ENCODE measurements at places on chromosomes 3 and 15.

DNA sequence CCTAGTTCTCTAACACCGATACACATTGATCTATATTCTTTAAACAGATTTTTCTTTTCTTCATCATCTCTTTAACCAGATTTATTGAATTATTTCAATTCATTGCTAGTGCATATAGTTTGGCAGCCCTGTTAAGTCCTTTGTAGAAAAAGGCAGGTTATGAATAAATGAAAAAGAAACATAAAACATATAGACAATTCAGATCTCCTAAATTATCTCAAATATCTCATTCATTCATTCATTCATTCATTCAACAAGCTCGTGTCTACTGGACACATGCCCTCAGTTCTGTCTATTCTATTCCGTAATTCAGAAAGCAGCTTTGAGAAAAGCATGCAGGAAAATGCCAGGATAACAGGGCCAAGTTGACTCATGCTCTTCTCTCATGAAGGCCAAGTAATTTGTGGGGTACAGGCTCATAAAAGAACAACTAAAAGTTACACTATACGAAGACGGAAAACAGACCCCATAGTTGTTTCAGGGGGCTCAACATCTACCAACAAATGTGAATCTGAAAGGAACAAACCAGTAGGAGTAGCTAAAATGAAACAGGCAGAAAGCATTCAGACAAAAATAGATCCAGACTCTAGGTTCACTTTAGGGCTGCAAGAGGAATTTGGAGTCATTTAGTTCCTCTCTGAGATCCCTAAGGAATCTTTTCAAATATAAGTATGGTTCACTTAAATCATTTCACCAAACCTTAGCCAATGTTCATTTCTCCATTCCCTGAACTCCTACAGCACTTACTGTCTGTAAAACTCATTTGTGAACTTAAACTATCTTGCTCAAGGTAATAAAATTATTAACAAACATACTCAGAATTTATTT lies 7.5 kb downstream of the ZNF148 start:
- DNase-seq: no peak

GRCh38 chr3:196140224-196140623 lies 58.3 kb upstream of the TFRC start:
- no peak for DNase-seq

- DNase-seq: no peak
Observed at GRCh38 chr3:13016083-13016720, 57.0 kb downstream of the IQSEC1 start.

- no peak for DNase-seq
Observed at GRCh38 chr15:75104804-75105557, 81.6 kb downstream of the PPCDC start.

GRCh38 chr3:56822501-56822900 lies 20.8 kb upstream of the ARHGEF3 start:
- DNase-seq: no peak

DNA sequence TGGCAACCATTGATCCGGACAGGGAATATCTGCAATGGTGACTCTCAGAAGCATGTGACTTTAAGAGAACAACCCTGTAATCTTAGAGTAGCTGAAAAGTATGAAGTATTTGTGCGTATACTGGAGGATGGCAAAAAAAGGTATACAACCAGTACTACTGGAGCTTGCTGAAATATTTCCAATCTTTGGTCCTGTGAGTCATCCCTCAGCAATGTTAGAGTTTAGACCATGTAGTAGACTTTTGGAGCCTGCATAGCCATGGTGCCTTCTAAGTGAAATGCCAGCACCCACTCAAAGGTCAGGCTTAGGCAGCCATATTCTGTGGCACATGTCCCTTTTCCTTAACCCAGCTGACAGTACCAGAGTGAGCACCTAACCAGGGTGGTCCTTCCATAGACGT lies 429.4 kb downstream of the NTRK3 start:
- DNase-seq: no peak

DNA sequence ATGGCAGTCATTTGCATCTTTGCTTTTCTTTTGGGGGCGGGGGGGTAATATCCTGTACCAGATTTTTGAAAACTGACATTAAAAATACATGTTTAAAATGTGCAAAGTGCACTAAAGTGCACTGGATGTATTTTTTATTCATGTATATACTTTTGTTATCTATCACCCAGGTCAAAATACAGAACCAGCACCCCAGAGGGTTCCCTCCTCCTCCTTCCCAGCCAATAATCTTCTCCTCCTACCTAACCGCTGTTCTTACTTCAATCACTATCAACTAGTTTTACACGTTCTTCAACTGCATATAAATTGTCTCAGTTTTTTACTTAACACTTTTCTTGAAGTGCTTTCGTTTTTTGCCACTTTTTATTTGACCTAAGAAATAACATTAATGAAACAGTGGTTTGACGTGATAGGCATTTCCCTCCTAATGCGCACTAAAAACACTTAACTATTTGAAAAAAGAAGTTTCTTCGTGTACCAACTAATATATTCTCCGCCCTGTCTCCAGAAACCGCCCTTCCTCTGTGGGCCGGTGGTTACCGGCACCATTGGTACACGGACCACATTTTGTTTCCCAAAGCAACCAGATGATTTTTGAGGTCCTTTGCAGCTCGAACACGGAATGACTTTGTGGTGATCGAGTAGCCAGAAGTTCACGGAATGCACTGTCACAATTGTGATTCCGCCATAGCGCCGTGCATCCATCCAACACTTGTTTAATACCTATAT lies 836 bp upstream of the AKAP13 start:
- no peak for DNase-seq

- no peak for DNase-seq
Observed at GRCh38 chr15:92657486-92657885, 1.9 kb upstream of the FAM174B start.

DNA sequence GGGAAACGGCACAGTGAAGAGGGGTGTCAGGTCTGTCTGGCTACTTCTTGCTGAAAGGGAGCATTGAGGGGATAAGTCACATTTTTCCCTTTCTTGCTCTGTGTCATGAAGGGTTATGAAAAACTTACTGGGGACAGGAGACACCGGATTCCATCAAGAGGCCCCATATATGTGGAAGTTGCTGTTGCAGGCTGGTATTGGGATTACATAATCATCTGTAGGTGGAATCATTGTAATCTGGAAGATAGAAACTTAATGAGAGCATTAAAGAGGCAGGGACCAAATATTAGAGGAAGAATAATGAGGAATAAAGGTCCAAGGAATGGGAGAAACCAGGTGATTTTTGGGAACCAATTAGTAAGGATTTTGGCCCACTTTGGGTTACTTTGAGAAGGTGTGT lies 4.2 kb upstream of the TCAIM start:
- no peak for DNase-seq

DNA sequence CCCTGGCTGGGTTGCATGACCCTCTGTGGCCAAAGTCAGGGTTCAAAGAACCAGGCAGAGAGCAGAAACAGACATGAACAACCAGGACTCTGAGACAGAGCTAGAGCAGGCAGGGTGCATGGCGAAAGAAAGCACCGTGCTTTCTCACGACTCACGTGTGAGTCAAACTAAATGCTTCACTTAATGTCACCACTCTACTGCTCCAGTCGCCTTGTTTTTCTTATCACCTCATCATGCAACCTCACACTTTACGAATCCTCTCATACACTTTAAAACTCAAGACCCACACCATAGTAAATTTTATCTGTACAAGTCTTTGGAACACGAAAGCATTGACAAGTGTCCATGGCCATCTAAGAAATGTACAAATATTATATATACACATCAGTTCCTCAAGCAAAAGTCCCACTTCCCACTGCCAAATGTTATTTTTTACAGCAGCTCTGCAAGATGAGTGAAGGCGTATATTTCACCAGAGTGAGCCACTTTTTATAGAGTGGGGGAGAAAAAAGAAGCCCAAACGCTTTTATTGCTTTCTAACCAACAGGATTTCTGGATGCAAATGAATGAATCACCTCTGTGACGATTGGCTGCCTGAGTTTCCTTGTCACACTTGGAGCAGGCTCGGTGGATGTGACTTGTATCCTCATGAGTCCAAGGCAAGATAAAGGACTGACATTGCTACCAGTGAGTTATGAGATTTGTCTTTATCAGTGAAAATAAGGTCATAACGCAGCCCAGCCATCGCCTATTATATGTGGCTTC lies 16.0 kb upstream of the MEGF11 start:
- no peak for DNase-seq

DNA sequence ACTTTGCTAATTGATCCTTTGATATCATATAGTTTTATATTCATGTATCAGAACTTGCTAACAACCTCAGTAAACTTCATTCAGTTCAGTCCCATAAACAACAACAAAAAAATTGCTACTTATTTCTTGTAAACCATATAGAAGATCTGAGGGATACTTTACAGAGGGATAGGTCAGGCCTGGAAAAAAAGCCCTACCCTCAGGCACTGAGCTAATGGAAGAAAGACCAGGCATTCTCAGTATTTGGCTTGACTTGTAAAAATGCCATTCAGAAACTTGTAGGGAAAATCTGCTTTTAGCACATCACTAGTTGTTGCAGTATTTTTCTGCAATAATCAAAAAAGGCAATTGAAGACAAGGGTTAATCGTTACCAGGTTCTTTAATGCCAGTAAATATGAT lies 33.1 kb downstream of the ARMC8 start:
- no peak for DNase-seq

DNA sequence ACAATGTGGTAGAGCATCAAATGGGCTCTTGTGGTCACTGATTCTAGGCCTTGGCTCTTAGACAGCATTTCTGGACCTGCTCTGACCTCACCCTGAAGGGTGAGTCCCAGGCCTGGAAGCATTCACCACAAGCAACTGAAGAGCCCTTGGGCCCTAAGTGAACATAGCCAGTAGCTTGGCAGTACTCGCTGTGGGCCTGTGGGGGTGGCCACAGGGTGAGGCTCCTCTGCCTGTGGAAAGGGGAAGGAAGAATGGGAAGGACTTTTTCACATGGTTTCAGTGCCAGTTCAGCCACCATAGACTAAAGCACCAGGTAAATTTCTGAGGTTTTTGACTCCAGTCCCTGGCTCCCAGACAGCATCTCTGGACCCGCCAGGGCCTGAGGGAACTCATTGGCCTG lies 5.1 kb upstream of the ZSCAN2 start:
- DNase-seq: no peak

DNA sequence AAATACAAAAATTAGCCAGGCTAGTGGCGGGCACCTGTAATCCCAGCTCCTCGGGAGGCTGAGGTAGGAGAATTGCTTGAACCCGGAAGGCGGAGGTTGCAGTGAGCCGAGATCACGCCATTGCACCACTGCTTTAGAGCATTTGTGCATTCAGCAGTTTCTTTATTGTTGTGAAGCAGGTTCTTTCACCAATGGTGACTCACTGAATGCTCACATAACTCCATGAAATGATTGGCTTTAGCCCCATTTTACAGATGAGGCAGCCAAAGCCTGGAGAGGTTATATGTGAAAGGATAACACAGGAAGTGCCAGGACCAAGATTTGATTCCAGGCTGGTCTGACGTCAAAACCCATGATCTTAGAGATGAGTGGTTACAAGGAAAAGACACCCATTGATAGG lies 195.2 kb downstream of the SLCO3A1 start:
- DNase-seq: no peak

GRCh38 chr15:101641894-101642293 lies 10.3 kb downstream of the TM2D3 start:
- no peak for DNase-seq

DNA sequence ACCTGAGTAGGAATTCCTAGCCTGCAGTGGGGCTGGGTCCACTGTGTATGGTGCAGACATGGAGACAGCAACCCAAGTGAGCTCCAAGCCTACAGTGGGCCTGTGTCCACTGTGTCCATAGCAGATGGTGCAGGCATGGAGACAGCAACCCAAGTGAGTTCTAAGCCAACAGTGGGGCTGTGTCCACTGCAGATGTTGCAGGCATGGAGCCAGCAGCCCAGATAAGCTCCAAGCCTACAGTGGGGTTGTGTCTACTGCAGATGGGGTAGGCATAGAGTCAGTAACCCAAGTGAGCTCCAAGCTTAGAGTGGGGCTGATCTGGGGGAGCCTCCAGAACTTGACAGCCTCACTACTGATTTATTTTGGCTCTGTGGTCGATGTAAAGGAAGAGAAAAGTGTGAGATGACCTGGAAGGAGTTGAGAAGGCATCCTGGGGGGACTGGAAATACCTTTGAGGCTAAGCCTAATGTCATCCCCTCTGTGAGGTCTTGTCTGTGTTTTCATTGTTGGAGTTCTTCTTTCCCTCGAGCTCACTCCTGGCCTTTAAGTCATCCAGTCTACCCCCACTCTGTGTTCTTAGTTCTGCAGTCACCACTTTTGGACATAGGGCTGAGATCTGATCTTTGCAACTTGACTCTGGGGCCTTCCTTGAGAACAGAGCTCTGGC lies 22.4 kb upstream of the IL16 start:
- no peak for DNase-seq

DNA sequence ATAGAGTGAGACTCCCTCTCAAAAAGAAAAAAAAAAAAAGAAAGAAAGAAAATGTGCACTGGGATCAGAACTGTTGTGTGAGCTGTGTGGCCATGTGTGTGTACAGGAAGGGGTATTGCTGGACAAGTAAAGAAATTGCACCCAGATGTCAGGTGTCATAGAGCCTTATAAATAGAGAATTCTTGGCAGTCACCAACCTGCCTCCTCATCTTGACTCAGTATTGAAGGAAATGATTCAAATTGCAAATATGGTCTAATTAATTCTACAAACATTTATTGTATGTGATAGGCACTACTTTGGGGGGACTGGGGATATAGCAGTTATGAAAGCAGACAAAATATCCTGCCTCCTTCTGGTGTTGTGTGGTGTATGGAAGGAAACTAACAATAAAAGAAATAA lies 243.8 kb upstream of the TTC14 start:
- DNase-seq: no peak

GRCh38 chr15:52276256-52276770 lies 19.3 kb downstream of the MYO5C start:
- DNase-seq: no peak

GRCh38 chr15:53836618-53837017 lies 77.2 kb upstream of the WDR72 start:
- no peak for DNase-seq

GRCh38 chr3:196902296-196902695 lies 34.6 kb downstream of the SENP5 start:
- DNase-seq: no peak

- no peak for DNase-seq
Observed at GRCh38 chr3:47015151-47015550, 35.7 kb downstream of the NBEAL2 start.
